ENCODE measurements at places on chromosomes 12 and 14.
A peak's percentile ranks its signal among the peaks of the same experiment; 100 is the strongest.

DNA sequence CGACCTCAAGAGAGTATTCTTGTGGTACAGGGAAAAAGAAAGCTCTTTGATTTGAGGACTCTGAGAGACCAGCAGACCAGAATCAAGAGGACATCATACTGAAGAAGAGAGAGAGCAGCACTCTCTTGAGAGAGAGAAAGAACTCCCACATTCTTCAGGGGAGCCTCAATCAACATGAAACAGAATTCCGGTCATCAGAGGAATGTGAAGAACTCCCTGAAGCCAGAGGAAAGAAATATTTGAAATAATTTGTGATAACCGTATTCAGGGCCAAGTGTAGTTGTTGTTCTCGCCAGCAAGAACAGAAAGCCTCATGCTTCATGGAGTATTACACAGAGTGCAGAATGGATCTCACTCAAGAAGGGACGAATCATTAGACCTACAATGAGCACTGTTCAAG, 363.8 kb upstream of the TMEM132C start:
- no peak for DNase-seq

GRCh38 chr14:91232603-91233002, 11.9 kb downstream of the GPR68 start:
- DNase-seq, result no peak

- DNase-seq, result no peak
Measured at GRCh38 chr14:100900837-100901390, 2.6 kb downstream of the RTL1 start.

DNA sequence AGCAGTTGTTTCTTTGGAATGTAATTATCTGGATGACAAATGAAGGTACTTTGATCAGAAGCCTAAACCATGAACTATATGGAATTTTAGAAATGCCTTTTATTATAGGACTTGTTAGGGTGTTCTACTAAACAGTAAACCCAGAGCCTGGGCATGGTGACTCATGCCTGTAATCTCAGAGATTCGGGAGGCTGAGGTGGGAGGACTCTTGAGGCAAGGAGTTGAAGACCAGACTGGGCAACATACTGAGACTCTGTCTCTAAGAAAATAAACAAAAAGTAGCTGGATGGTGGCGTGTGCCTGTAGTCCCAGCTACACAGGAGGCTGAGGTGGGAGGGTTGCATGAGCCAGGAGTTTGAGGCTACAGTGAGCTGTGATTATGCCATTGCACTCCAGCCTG, 23.9 kb downstream of the PALS1 start:
- peak; percentile 16 for DNase-seq

- DNase-seq, result no peak
Measured at GRCh38 chr12:121093487-121093891, 39.2 kb upstream of the P2RX7 start.
